ENCODE measurements at places on chromosomes 7 and 10.

DNA sequence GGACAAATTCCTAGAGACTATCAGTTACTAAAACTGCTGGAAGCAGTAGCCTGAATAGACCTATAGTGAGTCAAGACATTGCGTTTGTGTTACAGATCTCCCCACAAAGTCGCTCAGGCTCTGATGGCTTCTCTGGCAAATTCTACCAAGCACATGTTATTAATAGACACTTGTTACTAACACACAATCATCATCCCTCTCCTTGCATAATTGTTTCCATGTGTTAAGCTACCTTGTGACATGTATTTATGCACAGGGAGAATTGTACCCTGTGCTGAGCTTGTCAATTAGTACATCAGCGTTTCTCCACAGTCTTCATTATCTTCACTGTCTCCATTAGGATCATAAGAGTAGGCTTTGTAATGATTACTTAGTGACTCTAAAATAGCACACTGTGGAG is 31.2 kb downstream of the DYNC2I1 start:
- no peak for DNase-seq

DNA sequence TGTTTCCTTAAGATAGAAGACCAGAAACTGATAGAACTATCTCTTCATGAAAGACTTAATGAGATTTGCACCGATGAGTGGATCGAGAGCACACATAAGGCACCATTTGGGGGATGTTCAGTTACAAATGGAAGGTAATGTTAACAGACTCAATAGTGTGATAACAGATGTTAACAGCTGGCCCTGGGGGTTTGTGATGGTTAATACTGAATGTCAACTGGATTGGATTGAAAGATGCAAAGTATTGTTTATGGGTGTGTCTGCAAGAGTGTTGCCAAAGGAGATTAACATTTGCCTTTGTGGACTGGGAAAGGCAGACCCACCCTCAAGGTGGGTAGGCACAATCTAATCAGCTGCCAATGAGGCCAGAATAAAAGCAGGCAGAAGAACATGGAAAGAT is 130.5 kb upstream of the DGKB start:
- no peak for DNase-seq

GRCh38 chr7:121019018-121019417 is 30.5 kb downstream of the CPED1 start:
- DNase-seq, result no peak

- peak; percentile 17 for DNase-seq
Measured at GRCh38 chr10:59709395-59710125, at the start of gene SLC16A9. SLC16A9 (minus strand) TSS chr10:59709850; CDS start chr10:59684291, 25,559 bp downstream.

- no peak for DNase-seq
Measured at GRCh38 chr10:63008491-63008890, 124.6 kb upstream of the NRBF2 start.

GRCh38 chr7:66333443-66333842 is 128.3 kb downstream of the TPST1 start:
- DNase-seq, result no peak

GRCh38 chr7:5549096-5549763 is 125.6 kb upstream of the TNRC18 start:
- DNase-seq, result no peak

GRCh38 chr10:24494777-24495176 is 228.9 kb downstream of the ARHGAP21 start:
- no peak for DNase-seq

DNA sequence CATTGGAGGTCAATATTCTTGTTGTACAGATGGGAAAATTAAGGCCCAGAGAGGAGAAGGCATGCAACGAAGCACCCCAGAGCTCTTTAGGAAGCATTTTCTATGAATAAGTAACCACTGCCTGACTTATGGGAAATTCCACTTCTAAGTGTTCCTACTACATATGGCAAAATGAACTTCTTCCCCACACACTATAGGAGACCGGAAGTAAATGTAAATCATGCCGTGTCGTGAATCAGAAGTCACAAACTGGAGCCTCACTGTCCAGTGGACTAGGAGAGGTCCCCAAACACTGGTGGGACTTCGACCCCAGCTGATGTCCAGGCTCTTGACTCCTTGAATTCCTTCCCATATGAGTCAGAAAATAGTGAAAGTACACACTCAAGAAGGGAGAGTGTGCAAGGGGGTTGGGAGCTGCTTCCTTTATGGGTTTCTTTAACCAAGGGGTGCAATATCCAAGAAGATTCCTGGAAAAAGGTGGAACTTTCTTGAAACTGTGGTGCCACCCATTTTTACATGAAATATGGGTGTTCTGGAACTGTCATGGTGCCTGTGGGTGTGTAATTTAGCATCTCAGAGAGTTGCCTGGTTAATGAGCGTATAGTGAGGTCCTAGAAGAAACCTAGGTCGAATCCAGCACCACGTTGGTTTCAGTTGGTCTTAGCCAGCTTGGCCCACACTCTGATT is 6.7 kb downstream of the RASSF4 start:
- no peak for DNase-seq

GRCh38 chr10:47294501-47294900 is 5.5 kb upstream of the GDF10 start:
- DNase-seq, result no peak

GRCh38 chr10:113291413-113291812 is 261.4 kb upstream of the HABP2 start:
- DNase-seq, result no peak

DNA sequence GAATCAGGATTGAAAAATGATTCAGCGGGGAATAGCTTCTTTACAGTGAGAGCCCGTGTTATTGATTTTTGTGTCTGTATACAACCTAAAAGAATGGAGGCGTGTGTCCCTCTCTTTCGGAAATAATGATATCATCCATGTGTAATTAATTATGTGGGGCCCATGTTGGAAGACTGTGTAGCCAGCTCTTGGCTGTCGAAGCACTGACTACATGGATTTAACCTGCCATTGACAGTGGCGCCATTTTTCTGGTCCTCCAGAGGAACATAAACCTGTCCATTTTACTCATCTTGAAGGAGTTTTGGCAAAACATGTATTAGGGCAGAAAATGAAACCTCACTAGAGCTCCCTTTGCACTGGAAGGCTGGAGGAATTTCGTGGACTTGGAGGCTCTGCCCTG is 119.6 kb downstream of the ITIH5 start:
- DNase-seq, result no peak

DNA sequence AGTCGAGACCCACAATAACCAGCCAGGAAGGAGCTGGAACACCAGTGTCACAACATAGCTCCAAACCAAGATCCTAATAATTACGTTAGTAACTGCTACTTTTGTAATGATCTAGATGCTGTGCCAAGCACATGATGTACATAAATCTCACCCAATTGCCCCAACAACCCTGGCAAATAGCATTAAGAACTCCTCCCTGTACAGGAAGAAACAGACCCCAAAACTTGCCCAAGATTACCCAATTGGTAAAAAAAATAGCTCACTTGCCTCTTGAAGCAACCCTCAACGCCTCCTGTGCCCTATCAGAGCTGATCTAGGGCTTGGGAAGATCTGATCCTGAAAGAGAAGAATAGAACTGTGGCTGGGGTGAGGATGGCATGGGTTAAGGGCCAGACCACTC is 628.7 kb upstream of the AUTS2 start:
- DNase-seq, result no peak

DNA sequence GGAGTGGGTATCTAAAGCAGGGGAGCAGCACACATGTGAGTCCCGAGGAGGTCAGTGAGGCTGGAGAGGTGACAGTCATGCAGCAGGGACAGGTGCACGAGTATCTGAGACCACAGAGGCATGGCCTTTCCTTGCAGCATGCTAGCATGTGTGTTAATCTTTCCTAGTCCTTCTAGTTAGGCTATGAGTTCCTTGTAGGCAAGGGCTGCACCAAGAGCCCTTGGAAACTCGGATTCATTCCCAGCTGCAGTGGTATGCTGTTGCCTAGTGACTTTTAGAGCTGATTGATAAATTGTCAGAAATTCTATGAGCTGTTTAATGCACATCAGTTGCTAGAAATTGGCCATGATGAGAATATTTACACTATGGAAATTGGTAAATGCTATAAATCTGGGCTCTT is 132.0 kb downstream of the SORCS3 start:
- DNase-seq, result no peak

GRCh38 chr10:104067525-104067924 is 18.2 kb downstream of the COL17A1 start:
- DNase-seq, result no peak

GRCh38 chr10:62870866-62871265 is 54.7 kb upstream of the EGR2 start:
- no peak for DNase-seq

GRCh38 chr7:90999989-91000979 is 263.9 kb upstream of the FZD1 start:
- DNase-seq, result no peak

DNA sequence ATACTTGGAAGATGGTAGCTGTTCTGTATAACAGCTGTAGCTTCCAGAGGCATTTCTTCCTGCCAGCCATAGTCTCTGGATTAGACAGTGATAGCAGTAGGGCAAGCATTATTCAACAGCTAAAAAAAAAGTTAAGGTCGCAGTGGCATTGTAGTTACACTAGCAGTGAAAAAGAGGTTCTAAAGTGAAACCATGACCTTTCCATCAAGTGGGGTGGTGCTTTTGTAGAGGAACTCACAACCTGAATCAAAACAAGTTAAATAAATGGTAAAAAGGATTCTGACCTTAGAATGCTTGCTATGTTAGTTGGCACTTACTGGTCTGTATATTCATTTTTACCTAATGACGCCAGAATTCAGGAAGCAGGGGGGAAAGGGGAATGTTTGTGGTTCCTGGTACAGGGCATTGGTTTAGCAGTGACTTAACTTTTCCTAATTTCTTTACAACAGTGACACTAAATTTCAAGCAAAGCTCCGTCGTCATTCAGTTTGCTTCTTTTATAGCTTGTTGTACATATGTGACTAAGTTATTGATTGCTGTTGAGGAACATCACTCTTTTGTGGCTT is 55.0 kb downstream of the GBF1 start:
- DNase-seq, result no peak

DNA sequence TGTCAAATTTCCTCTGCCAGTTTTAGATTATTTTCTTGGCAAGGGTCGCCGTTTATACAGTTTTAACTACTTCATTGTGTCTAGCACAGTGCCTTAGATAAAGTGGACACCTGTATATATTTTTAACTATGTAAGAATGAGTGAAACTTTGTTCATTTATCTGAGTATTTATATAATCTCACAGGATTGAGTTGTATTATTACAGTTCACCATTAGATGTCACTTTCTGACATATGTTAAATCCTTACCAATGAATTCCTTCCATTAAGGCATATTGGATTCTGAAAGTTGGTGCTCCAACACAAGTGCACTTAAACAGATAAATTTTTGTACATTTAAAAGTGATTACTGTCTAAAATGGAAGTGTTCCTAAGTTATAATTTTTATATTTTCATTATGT is 43.0 kb downstream of the ZMYND11 start:
- peak; percentile 0 for DNase-seq

DNA sequence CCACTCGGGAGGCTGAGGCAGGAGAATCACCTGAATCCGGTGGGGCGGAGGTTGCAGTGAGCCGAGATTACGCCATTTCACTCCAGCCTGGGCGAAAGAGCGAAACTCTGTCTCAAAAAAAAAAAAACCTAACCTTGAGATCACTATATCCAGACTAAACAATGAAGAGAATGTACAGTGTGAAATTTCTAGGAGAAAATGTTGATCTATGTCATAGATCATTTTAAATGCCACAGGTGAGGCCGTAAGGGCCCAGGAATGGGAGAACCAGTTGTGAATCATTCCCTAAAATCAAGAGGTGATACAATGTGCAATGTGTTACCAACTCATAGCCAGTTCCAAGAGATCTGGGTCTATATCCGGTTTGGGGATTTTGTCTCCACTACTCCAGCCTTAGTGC is 158.0 kb downstream of the CACNB2 start:
- no peak for DNase-seq

GRCh38 chr10:43282881-43283280 is 16.0 kb upstream of the RASGEF1A start:
- no peak for DNase-seq

DNA sequence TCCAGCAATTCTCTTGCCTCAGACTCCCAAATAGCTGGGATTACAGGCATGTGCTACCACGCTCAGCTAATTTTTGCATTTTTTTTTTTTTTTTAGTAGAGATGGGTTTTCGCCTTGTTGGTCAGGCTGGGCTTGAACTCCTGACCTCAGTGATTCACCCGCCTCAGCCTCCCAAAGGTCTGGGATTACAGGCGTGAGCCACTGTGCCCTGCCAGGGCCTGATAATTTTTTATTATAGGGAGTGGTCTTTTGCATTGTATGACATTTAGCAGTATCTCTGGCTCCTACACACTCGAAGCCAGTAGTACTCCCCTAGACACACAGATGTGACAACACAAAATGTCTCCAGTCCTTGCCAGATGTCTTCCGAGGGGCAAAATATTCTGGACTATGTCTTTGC is 124.0 kb downstream of the DKK1 start:
- DNase-seq, result no peak

GRCh38 chr7:22676385-22676784 is 50.6 kb upstream of the IL6 start:
- DNase-seq, result no peak

DNA sequence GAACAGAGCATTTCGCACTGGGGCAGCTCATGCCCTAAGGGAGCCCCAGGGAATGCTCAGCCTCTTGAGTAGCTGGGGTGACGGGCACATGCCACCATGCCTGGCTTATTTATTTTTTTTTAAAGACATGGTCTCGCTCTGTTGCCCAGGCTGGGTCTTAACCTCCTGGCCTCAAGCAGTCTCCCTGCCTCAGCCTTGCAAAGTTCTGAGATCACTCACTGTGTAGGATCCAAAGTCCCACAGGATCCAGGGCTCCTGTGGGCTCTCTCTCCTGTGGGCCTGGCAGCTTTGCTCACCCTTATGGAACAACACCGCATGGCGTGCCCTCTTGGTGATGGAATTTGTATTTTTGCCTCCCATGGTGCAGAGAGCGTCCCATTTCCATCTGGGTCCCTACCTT is 34.0 kb downstream of the TMEM120A start:
- no peak for DNase-seq

DNA sequence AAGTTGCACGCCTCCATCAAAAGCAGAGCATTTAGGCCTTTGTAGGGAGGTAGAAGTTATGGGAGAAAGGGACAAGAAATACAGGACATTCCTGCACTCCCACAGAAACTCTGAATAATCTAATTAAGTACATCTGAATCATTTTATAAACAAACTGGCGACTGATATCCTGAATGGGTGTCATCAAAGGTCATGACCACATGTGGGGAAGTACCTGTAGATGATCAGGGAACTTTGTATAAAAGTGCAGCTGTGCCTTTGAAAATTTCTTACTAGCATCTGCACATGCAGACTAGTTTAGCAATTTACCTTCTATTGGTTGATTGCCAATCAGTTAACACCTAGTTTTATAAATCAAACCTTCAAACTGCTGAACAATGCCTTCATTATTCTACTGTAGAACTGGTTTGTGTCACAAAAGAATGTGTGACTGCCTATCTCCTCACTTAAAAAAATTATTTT is 17.1 kb downstream of the STEAP4 start:
- no peak for DNase-seq

Data from NCI-H2227 treated with DMSO at 0.1 percent for 48 hours (cell line).